Fibroblast of skin of left biceps (primary cell): ENCODE measurements at places on chromosomes 2 and 18.

DNA sequence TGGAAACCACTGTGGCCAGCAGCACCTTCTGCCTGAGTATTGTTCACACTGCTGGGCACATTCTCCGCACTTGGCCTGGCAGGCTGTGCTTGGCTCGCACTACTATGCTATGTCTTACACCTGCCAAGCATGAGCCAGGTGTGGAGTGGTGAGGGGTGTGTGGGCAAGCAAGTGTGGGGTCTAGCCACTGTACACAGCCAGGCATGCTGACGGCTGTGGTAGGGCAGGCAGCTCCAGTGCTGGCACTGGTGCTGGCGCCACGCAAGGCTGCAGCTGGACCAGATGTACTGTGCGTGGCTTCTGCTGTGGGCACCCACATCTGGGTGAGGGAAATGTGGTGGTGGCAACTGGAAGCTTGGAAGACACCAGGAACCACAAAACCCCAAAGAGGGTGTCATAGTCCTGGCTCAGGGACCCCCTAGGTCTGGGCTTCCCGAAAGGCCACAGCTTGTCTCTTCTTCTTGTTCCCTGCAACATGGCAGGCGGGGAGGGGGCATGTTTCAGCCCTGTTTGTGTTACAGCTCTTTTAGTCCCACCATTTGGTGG lies 101.5 kb downstream of the ALMS1 start:
- no peak for DNase-seq

DNA sequence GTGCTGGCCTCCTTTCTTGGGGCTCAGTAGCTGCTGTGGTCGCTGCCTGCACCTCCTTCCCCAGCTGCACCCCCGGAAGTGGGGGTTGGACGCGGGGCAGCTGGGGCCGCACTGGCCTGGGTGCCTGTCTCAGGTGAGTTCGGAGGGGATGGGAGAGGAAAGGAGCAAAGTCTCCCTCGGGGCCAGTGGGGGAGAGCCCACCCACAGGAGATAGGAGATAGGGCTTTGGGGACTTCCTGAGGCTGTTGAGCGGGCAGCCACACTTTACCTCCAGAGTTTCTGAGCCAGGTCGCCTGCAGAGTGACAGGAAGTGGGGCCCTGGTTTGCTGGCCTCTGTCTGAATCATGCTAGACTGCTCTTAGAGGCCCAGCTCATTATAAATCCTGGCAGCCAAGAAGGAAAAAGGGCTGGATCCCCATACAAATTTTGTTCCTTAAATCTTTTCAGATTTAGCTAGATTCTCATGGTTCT lies 8.1 kb downstream of the MBP start:
- DNase-seq, result no peak

DNA sequence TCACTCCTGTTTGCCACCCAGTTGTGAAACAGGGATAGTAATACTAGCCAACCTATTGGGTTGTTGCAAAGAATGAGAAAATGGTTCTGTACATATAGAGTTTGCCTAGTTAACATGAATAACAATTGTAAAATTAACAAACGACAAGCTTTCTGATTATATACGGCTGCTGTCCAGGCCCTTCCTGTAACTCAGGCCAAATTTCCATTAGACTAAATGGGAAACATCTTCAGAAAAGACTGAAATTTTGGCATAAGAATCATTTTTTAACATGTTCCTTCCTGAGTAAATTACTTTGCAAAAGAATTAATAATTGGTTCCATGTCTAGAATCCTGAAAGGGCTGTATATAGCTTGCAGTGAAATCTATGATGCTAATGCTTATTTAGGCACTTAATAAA lies 117.7 kb upstream of the SATB2 start:
- DNase-seq, result no peak

DNA sequence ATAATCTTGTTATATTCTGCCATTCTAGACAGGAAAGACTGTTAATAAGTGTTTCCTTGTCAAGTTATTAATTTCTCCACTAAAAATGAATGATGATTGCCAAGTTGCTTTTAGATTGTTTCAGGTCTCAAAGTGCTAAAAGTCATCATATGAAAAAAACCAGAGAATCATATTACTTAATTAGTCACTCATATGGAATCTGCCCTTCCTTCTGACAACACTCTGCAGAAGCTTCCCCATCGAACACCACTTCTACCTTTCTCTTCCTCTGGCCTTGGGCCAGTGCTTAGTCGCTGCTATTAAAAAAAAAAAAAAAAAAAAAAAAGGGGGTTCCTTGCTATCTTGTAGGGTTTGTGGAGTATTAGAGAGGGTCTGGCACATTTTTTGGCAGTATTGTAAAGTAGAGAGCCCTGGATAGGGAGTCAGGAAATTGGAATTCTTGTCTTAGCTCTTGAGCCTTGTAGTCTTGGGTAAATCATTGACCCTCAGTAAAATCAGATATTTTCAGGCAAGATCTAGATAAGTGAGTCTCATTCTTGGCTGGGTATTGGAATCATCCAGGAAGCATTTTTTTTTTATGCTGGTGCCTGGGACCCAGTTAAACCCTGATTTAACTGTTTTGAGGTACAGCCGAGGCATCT lies 141.7 kb upstream of the CCDC68 start:
- no peak for DNase-seq

DNA sequence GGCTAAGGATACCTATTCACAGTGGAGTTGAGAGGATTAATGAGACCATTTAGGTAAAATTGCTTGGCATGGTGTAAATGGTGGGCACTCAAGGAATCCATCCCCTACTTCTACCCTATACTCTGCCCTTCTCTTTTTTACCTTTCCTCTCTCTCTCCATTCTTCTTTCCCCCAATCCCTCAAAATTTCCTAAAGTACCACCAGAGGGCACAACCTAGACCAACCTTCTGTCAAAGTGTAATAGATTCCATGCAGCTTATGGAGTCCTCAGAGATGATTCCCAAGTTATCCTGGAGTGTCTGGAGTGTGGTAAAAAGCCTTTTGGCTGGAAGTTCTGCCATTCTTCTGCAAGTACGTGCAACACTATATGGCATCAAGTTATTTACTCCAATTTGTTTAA lies 33.0 kb upstream of the CCDC195 start:
- no peak for DNase-seq
